ENCODE measurements at places on chromosomes 7 and 10. TPM values are rescaled to one million over a fixed set of nuclear protein-coding genes. Genes with fewer than 3 reads are reported as not detected.

DNA sequence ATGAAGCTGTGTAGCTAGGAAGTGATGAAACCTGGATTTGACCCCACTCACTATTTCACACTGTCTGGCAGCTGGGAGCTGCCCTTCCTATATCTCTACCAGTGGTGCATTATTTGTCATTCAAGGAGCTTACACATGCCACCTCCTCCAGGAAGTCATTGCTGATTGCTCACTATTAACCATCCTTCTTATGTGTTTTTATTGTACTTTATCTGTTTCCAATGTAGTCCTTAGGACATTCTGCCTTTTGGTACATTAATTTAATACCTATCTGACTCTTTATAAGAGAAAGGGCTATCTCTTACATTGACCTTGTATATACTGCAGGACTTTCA, 31.0 kb downstream of the HHEX start:
- DNase-seq: no peak

The SCIN gene
- 14.3 TPM for total RNA-seq

The CLEC2L gene
- not detected for total RNA-seq

DNA sequence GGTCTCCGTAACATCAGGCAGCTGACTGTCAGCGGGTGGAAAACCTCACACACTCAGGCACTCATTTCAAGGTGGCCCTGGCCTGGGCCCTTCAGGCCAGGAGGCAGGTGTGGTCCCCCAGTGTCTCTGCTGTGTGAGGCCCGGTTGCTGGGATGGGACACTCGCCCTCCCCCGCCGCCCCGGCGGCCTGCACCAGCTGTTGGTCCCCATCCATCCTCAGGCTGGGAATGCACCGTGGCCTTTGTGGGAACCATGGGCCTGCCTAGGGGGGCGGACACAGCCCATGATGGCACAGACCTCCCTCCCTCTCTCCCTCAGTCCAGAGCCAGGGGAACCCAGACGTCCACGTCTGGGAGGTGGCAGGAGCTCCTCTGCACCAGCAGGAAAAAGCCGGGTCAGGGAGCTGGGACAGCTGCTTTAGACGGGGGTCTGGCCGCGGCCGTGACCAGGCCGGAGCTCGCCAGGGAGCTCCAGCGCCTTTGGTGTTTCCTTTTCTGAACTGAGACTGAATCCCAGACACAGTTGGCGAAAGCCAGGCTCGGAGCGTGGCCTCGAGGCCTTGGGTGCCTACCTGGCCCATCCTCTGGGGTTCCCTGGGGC, 15.7 kb downstream of the ADGRA1 start:
- no peak for DNase-seq

DNA sequence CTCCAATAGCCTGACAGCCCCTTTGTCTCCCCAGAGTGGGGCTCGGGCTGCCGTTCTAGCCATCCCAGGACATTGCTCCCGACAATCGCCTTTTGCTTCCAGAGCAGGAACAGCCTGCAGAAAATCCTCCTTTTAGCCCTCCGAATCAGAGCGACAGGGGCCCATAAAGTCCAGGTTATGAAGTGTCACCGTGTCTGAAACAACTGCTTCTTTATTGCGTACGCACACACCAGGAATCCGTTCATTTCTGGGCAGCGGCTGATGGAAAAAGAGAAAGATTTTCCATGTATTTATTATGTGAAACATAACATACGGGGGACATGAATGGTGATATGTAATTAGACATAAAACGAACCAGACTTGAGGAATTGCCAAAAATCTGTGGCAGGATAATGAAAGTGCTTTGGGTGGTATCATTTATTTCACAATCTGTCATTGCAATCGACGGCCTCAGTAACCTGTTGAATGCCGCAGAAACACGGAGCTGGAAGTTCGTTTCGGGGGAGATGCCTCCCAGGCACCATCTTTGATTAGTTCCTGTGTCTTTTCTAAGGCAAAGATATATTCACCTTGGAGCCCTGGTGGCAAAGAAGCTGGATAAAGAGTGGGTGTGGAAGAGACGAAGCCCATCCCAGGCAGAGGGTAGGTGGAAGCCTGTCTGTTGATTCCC, 48.1 kb downstream of the FAM241B start:
- DNase-seq: peak; percentile 9

- no peak for DNase-seq
Measured at GRCh38 chr10:77973276-77973675, 46.7 kb upstream of the DLG5 start.

The HYAL4 gene
- total RNA-seq: not detected

- no peak for DNase-seq
Measured at GRCh38 chr7:74503943-74504342, 50.2 kb downstream of the GTF2IRD1 start.

The SFTPA1 gene
- total RNA-seq: 11,191 TPM

GRCh38 chr7:85106719-85107118, 80.1 kb downstream of the SEMA3D start:
- DNase-seq: no peak

GRCh38 chr10:88057720-88058119, 194.3 kb downstream of the PTEN start:
- DNase-seq: no peak

The TEX36 gene
- not detected for total RNA-seq

GRCh38 chr7:143176128-143176527, 7.1 kb upstream of the TAS2R39 start:
- DNase-seq: no peak

- no peak for DNase-seq
Measured at GRCh38 chr7:35753761-35754603, 46.9 kb upstream of the SEPTIN7 start.

GRCh38 chr7:1741751-1742554, 71.9 kb downstream of the ELFN1 start:
- no peak for DNase-seq

DNA sequence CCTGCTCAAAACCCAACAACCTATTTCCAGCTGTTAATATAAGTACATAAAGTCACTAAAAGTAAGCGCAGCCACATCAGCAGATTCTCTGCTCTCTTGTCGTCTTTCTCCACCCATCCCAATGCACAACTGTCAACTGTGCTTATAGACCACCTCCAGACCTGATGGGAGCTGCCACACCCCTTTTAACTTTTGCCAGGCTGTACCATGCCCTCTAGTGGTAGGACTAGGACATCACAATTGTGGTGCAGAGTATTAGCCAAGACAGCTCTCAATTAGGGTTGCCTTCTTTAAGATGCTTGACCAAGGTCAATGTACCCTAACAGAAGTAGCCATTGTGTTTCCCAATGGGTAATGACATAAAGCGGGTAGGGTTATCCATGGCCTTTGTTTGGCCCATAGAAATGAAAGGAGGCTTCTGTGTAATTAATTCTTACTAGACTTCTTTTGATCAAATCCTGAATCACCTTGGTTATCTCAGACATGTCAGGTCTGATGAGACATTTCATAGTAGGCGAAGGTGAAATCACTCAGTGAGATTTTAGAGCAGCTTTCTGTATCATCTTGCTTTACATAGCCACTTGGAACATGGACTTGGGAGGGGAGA, 68.1 kb downstream of the SCRN1 start:
- no peak for DNase-seq

The GIMAP7 gene
- total RNA-seq: 47.0 TPM

- DNase-seq: peak; percentile 73
Measured at GRCh38 chr7:2760098-2760889, 72.3 kb downstream of the AMZ1 start.

The HTR7 gene
- 0.64 TPM for total RNA-seq

GRCh38 chr7:101201695-101202602, 1.1 kb upstream of the MOGAT3 start:
- no peak for DNase-seq

The GPRIN2 gene
- total RNA-seq: 56.2 TPM
